ENCODE measurements at places on chromosomes 7 and 10.

DNA sequence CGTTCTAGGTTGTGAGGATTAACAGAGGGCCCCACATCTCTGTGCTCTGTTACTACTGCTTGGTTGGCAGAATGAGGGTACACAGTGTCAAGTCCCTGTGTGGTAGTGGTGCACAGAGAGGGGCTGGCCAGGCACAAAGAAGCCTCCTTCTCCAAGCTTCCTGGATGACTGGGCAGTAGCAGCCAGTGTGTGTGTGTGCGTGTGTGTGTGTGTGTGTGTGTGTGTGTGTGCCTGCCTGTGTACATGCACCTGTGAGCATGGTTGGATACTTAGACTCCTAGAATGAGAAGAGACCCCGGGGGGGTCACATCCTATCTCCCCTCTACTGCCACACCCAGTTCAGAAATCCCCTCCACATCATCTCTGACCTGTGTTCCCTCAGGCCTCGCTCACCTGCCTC lies 146.7 kb upstream of the UNC5B start:
- no peak for DNase-seq

DNA sequence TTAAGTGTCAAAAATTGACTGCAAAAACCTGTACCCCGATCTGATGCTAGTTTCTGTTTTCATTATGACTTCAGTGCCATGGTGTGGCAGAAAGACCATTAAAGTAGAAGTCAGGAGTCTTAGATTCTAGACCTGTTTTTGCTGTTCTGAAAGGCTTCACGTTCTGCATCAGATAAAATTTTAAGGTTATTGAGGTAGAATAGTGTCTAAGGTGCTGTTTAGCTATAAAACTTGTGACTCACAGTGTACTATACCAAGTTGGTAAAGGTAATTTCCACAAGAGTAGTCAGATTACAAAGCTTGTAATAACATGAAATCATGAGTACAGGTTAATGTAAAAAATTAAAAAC lies 38.6 kb downstream of the ZNRF2 start:
- no peak for DNase-seq

DNA sequence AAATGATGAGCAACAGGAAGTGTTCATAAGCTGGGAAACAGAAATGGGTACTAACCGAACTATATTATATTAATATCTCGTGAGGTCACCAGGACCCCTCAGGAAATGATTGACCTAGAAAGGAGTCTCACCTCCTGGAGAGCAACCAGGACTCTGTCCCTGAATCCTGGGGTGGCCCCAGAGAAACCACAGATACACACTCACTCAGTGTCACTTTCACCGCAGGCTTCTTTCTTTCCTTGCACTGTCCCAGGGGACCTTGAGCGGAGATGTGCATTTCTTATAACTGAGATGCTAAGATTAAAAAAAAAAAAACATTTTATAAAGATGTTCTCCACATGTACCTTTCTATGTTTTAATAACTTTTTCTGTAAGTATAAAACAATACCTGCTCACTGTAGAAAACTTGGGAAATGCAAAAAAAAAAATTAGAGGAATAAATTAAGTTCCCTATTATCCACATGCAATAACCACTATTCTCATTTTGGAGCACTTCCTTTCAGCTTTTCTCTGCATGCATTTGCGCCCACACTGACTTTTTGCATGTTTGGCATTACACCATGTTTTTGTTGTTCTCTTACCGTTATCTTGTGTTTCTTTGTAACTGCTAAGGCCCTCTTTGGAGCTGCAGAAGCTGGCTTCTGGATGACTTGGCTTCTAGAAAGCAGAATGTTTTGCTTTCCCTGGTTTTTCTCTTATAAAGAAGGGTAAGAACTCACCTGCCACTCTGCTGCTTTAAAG lies 15.0 kb downstream of the NOD1 start:
- no peak for DNase-seq

GRCh38 chr7:102107474-102108104 lies 179.1 kb upstream of the SH2B2 start:
- DNase-seq, result no peak

DNA sequence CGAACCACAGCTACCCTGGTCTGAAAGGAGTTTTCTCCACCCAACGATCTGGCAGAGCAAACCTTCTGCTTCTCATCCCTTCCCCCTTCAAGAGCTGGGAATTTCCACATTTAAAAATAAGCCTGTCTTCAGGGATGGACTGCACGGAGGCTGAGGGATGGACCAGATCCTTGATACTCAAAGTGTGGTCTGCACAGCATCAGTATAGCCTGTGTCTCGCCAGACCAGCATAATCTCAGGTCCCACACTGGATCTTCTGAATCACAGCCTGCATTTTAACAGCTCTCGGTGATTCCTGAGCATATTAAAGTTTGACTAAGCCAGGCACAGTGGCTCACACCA lies 7.1 kb downstream of the KCNMA1 start:
- DNase-seq, result no peak

- no peak for DNase-seq
These were observed 17.2 kb upstream of the TPST1 start for GRCh38 chr7:66187905-66188304.

- DNase-seq, result no peak
These were observed 76.1 kb upstream of the HDAC9 start for GRCh38 chr7:18419456-18419855.

- no peak for DNase-seq
These were observed 307.4 kb upstream of the ZMIZ1 start for GRCh38 chr10:78761311-78761781.

- DNase-seq, result no peak
These were observed 37.6 kb upstream of the C1QL3 start for GRCh38 chr10:16559236-16559773.

- no peak for DNase-seq
These were observed 502.0 kb upstream of the CELF2 start for GRCh38 chr10:10515479-10516204.

DNA sequence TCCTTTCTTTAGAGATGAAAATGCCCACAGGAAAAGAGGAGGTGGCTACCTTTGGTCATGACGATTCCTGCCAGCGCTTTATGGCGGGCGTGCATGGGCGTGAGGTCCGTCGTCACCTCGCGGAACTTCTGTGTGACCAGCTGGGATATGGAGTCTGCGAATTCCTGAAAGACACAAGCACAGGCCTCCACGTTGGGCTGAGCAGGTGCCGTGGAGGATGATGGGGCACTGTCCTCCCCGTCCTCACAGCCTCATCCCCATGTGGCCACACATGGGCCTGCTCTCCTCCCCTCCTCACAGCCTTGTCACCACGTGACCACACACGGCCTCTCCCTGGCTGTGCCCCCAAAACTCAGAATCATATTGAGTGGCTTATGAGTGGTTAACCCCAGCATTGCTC lies 214.7 kb downstream of the WDR37 start:
- DNase-seq, result no peak
